ENCODE measurements at places on chromosomes 4 and X.

DNA sequence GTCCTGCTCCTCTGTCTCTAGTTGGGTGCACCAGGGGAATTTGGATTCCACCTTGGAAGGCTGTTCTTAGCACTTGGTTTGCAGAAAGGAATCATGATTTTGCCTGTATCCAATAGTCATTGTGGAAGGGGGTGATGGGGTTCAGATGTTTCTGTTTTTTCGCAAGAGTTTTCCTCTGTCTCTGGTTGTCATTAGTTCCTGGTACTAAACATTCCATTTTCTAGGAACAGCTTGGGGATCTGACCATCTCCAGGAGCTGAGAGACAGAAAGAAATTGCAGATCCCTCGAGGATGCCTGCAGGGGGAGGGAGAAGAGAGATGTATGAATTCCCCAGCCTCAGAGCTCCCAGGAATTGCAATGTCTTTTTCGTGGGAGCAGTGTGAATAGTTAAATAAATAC is 70.9 kb downstream of the CYTL1 start:
- no peak for DNase-seq

DNA sequence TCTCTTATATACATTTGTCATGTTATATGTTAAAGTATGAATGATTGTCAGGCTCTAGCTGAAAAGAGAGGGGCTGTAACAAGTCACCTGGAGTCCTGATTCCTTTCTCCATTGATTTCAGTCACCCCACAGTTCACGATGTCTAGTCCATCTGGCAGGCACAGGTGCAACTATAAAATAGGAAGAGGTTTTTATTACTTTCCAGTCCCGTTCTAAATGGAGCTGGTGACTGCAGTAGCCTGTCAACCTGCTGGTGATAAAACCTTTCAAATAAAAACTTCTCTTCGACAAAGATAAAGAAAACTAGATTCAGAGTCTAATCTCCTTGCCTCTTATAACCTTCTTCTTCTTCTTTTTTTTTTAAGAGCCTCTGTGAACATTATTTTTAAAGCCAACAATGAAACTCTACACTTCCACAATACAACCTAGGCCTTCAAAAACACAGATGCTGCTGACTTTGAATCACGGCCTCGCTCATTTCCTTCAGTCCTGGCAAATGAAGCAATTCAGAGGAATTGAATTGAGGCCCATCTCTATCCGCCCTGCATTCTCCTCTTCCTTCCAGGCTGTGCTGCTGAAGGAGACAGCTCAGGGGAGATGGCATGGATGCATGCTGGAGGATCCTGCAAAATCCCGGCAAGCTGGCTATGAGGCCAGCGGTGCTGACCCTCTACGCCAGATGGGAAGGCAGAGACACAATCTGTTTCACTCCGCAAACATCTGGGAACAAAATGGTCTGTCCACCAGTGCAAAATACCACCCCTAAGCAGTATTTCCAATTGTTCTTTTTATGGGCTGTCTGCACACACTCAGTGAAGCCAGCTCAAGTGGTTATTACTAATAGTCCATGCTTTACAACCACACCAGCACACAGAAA is 27.3 kb upstream of the CDKN2AIP start:
- no peak for DNase-seq

DNA sequence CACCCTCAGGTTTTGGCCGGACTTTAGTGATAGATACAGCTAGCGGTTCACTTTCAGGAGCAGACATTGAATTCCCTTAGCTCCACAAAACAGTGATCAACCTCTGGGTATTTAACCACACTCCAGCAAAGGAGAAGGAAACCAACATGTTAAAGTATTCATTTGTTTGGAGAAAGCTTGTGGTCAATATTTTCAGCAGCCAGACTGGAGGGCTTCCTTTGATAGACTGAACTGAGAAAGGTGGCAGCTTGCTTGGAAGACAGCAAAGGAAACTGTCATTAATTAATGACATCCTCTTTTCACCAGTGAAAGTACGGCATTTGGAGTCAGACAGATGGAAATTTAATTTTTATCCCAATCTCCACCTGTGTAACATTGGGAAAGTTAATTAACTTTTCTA is 289.1 kb upstream of the CLNK start:
- no peak for DNase-seq

DNA sequence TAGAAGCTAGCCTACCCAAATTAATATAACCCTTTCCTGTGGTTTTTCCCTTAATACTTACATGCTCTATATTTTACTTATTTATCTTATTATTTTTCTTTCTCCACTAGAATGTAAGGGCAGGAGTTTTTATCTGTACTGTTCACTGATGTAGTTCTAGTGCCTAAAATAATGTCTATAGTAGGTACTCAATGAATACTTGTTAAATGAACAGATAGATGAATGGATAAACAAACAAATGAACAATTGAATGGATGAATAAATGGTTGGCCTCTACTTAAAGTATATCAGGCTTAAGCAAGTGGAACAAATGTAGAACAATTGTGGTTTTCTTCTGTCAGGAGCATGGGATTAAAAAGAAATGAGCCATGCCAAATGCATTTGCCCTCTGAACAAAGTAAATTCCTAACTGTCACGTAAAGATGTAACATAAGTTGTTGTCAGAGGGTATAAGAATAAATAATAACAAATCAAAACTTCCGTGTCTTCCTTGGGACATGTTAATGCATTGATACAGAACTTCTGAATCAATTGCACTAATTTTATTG is 54.1 kb downstream of the SYTL5 start:
- DNase-seq, result no peak

GRCh38 chr4:148405161-148405893 is 36.9 kb downstream of the NR3C2 start:
- no peak for DNase-seq

GRCh38 chrX:152137771-152138387 is 498 bp downstream of the MAGEA10 start:
- DNase-seq, result no peak

DNA sequence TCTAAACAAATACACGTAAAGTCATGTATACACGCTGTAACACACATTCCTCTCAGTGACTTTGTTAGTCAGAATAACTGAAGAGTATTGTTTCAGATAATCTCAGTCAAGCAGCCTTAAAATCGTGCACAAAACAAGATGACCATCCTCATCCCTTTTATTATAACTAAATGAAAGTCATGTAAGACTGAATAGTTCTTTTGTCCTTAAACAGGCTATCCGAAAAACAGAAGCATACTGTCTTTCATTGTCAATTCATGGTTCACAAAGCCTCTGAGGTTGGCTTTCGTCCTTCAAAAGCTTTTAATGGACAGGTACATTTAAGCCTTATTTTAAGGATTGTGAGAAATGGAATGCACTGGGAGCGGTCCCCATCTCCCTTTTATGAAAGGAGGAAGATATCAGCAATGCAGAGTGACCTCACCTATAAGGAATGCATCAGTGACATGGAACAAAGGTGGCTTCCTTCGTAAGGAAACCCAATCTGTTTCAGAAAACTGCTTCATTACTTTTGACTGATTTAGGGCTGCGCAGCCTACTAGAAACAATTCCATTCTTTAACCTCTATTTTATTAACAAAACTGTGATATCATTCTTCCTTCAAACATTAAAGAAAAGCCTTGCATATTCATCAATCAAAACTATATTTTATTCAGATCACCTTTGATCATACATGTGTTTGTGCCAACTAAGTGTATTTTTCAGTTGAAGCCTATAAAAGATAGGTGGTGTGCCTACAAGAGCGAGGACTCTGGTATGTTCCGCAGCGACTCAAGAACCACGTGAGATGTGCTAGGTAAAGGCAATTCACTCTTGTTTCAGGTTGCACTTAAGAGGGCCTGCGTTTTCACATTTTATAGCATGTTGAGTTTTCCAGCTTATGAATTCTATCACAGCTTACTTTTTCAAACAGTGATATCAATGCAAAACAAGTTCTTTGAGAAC is 19.2 kb downstream of the SH3RF1 start:
- DNase-seq, result no peak

DNA sequence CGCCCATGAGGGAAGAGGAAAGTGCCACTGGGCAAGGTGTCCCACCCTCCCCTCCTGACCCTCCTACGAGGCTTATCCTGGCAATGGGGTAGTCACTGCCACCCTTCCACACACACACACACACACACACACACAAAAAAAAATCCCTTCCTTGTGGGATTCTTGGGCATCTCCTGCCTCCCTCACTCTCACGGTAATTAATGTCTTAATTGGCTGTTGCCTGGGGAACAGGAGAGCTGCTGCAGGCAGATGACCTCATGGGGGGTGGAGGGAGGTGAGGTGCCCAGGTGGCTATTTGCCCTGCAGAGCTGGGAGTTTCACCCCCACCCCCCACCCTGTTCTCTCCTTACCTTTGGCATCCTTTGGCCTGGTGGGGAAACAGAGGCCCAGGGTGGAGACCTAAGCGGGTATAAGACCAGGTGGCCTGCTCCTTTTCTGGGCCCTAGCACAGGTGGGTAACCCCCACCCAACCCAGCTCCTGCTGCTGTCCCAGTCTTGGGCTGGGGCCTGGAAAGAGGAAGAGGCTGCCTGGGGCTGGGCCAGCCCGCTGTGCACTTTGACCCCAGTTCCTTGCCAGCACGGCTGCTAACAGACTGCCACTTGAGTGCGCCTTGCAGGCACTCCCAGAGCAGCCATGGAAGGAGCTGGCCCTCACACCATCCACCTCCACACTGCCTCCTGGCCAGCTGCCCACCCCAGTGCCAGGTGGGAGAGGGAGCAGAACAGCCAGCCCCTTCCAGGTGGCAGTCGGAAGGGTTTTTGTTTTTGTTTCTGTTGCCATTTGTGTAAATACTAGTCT is 12.6 kb downstream of the EFNB1 start:
- DNase-seq, result no peak

DNA sequence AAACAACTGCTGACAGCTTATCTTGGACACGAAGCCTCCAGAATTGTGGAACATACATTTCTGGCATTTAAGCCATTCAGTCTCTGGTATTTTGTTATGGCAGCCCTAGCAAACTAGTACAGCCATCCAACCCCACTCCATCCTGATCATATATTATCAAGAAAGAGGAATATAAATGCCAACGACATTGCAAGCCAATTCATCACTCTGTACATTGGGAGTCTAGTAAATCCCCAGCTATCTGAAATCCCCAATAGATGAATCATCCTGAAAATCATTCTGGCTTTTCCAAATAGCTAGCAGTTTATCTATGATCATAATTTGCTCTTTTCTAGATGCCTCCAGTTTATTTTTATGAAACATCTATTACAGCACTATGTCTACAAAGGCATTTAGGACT is 41.1 kb downstream of the FRMD7 start:
- DNase-seq, result no peak

DNA sequence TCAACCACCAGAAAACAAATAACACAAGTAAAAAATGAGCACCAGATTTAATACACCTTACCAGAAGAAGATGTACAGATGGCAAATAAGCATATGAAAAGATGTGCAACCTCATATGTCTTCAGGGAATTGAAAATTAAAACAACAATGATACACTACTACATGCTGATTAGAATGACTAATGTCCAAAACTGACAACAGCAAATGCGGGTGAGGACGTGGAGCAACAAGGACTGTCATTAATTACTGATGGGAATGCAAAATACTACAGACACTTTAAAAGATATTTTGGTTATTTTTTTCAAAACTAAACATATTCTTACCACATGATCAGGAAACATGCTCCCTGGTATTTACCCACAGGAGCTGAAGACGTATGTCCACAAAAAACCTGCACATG is 140.3 kb downstream of the FRYL start:
- DNase-seq, result no peak

DNA sequence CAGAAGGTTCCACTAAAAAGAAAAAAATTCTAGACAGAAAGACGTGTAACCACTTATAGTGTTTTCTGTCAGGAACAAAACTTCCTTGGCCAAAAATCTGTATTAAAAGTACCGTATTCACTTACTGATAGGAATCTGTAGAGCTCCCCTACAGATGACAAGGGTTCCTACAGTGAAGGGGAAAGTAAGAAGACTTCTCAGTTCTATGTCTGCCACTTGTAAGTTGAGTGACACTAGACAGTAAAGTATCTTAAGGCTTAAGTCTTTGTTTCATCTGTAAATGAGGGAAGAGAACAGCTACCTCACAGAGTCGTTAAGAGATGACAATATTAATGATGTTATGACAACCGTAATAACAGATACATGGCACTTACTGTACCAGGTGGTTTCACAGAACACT is 3.3 kb downstream of the COQ2 start:
- no peak for DNase-seq

- no peak for DNase-seq
Measured at GRCh38 chrX:22122510-22122909, 90.4 kb downstream of the PHEX start.

- DNase-seq, result no peak
Measured at GRCh38 chrX:123399709-123400108, 215.6 kb downstream of the GRIA3 start.

DNA sequence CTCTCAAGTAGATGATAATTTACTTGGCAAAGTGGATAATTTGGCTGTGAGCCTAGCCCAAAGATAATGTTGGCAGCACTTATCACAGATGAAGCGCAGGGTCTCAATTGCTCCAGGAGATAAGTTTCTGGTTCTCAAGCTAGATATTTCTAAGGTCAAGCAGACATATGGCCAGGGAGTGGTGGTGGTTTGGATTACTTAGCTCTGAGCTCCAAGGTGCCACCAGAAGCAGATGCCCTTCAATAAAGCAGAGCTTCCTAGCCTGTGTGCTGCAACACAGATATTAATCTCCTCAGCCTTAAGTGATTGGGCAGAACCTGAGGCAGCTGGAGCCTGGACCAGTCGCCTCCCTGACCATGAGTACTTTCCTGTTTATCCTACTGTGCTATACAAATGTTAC is 79.2 kb upstream of the NALF2 start:
- no peak for DNase-seq

- DNase-seq, result no peak
Measured at GRCh38 chrX:15813416-15813815, 23.1 kb downstream of the ZRSR2 start.

- no peak for DNase-seq
Measured at GRCh38 chr4:113674251-113674650, 87.3 kb downstream of the CAMK2D start.

DNA sequence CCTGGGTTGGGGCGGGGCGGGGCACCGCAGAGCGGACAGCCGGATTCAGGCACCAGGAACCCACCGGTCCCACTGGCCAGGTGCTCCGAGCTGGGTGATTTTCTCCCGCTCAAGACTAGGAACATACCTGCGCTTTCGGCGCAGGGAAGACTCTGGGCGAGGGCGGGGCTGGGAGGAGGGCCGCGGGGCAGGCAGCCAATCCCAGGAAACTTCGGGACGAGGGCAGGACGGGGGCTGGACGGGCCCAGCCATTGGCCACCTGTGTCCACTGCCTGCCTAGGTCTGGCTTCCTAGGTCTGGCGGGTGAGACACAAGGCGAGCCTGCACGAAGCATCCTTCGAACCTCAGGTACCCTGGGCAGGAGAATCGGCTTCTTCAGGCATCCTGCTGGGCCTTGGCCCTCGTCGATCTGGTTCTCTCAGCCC is 274 bp upstream of the ERVMER34-1 start:
- DNase-seq, result peak; percentile 9

DNA sequence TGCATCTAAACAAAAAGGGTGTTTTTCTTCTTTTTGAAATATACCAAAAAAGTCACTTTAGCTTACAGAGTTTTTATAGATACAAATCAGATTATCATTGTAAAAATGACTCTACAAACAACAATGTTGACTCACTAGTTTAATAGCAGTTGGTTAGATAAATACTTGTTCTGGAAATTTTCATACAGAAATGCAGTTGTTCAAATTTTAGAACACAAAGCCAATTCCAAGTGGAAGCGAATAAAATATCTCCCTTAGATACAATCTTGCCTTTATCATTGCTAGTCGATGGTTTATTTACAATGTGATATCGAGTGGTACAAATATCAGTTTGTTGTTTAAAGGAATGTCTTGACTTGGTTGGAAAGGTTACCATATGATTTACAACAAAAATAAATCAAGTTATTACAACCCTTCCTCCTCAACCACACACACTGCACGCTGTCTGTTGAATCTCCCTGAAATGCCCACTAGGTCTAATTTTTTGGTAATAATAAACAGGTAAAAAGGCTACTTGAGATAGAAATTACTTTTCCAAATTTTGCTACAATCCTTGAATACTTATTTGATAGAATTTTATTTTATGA is 114.8 kb downstream of the CDS1 start:
- DNase-seq, result no peak

Data from stimulated activated CD4-positive, alpha-beta T cell treated with anti-CD3 and anti-CD28 coated beads, TNF-alpha, amount 100 ng/mL, for 24 hours (primary cell).